H1 (cell line): ENCODE measurements at places on chromosomes 6 and 20.

DNA sequence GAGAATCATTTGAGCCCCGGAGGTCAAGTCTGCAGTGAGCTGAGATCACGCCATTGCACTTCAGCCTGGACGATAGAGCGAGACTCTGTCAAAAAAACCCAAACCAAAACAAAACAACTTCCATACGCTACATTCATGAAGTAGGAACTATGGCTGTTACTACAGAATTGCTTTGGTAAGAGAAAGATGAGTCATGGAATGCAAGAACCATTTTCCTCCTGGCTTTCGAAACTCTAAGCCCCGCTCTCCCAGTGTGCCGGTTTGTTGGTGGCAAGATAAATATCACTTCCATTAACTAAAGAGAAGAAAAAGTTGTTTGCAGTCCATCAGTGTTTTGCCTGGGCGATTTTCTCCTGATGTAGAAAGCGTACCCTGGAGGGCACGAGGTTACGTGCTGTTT lies 61.3 kb downstream of the ZDHHC14 start:
- DNase-seq = no peak

DNA sequence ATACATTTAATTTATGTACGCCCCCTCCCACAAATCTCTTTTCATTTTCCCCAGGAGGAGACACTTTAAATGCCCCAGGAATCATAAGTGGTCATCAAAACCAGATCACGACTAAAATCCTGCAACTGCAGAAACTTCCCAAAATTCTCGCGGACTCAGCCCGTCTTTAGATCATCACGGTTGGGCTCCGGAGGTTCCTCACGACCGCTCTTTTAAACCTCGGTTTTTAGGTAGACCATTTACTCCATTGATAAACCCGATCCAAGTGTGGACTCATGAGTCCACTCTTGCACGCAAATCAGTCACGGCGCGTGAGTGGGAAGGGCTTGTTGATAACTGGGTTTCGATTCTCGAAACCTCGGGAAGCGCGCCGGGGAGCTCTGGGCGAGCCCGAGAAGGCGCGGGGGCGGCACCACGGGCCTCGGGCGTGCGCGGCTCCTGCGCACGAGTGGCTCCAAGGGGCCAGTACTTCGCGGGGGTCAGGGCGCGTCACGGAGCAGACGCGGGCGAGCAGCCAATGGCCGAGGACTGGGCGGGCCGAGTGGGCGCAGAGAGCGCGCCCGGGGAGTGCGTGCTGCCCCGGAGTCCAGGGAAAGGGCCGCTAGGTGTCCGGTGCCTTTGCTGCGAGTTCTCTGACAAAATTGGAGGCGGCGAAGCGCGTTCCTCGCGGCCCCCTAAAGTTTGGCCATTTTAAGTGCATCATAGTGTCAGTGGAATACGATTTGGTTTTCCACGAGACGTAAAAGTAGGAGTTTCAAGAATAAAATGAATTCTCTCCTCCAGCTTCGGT lies 635 bp upstream of the TENT5A start:
- DNase-seq = peak; percentile 69

DNA sequence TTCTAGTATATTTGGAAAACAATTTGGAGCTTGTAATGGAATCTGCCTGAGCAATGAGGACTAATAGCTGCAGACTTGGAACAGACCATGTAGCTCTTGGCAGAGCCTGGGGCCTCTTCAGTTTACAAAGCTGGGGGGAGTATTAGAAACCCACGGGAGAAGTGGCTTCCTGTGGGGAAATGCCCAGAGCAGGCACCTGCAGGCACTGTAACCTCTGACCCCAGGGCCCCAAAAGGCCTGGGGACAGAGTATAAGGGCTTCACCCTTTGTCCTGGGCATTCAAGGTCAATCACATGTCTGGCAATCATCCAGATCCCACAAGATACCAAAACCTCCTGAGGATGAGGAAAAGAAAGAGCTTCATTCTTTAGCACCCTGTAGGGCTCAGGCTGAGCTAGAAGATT lies 19.4 kb downstream of the PKIG start:
- no peak for DNase-seq

DNA sequence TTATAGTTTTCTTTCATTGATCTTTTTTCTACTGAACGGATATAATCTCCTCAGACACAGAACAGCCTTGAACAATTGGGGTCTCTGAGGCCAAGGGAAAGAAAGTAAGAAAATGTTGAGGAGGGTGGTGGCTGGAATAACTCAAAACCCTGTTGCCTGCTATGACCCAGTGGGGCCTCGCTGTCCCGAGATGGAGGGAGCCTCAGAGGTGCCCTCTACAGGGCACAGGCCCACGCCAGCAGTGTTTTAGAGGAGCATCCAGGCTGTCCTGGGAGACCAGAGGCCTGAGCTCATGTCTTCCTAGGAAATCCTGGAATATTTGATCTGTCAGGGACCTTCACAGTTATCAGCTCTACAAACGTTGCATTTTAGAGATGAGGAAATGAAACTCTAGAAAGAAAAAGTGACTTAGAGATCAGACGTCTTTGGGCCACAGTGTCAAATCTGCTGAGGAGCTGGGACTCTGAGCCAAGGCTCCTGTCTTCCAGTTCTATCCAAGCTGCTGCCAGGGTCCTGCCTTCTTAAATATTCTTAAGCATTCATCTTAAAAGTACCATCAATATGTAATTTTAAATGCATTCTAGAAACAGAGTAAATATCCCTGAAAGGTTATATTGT lies 26.3 kb downstream of the ALDH5A1 start:
- DNase-seq = peak; percentile 70

DNA sequence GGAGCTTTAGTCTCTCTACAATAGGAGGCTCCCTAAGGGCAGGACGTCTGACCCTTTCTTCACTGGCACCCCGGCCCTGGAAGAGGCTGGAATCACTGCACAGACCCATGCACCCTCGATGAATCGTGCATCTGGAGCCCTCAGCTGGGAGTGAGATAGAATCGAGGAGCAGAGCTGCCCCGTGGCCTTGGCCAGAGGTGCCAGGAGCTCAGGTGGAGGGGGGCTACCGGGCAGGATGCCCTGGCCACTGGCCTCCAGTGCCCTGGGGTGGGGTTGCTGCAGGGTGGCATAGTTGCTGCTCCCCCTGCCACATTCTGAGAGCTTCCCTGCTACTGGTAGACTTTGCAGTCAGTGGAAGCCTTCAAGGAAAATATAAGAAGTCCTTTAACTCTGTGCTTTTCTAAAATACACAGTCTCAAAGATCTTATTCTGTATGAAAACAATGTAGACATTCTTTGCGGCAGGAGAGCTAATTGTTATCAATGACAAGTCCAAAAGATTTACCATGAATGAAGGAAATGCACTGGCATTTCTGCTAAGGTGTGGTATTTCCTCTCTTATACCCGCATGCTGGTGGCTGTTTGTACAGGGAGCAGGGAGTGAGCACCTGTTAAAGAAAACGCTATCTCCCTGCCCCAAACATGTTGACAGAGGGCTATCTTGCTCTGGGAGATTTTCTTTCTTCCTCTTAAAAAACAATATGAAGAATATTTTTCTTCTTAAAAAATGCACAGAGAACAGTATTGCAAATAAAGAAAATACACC lies 122.8 kb downstream of the C6orf118 start:
- DNase-seq = no peak

- no peak for DNase-seq
Observed at GRCh38 chr6:123529058-123529457, 107.7 kb downstream of the TRDN start.

DNA sequence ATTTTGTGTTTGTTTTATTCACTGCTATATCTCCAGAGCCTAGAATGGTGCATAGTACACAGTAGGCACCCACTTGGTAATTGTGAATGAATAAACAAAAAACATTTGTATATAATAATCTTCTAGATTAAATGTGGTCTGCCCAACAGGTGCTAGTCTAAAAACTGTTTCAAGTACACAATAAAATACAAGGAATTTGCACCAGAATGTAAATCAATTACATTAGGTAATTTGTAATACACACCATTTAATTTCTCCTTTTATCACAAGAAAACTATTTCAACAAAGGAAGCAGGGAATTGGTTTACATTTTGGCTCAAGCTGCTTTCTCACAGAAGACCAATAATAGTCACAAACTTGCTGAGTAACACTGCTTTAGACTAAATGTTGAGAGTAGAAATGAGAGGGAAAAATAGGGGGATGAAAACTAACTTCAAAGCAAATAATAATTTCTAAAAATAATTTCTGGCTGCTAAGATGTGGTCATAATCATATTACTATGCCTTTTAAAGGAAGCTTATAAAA lies 22.1 kb downstream of the RUNX2 start:
- no peak for DNase-seq

DNA sequence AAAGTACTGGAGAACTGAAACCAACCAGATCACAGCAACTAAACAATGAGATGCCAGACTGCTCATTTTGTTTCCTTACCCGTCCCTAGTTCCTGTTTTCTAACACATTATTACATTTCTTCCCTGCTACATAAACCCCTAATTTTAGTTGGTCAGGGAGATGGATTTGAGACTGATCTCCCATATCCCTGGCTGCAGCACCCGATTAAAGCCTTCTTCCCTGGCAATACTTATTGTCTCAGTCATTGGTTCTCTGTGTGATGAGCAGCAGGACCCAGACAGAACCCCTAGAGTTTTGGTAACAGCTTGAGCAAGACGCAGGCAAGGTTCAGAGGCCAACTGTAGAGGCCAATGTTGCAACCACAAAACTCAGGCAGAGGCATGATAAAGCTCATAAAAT lies 28.3 kb upstream of the HACE1 start:
- DNase-seq = no peak

DNA sequence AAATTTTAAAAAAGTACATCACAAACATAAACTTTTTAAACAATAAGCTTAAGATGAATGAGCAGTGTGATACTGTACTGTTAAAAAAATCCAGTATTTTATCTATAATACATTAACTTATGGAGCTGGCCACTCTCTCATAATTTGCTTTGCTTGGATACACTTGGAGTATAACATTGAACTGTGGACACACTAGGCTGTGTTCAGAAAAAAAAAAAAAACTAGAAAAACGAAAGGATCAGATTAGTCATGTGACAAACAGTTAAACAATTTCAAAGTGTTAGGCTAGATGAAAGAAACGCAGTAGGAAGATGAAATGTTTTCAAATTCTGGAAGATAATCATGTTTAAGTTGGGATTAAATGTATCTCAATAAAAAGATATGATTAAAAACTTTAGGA lies 220.0 kb downstream of the GRIK2 start:
- no peak for DNase-seq

- DNase-seq = peak; percentile 82
Observed at GRCh38 chr6:16128759-16129622, at the start of gene MYLIP. MYLIP (plus strand) TSS chr6:16129086; CDS start chr6:16129323, 237 bp downstream.

- no peak for DNase-seq
Observed at GRCh38 chr6:137206577-137206976, 12.6 kb downstream of the IFNGR1 start.

- no peak for DNase-seq
Observed at GRCh38 chr6:2134554-2134953, 110.9 kb downstream of the GMDS start.

GRCh38 chr6:138382498-138383265 lies 5.0 kb downstream of the SMIM28 start:
- DNase-seq = peak; percentile 60

DNA sequence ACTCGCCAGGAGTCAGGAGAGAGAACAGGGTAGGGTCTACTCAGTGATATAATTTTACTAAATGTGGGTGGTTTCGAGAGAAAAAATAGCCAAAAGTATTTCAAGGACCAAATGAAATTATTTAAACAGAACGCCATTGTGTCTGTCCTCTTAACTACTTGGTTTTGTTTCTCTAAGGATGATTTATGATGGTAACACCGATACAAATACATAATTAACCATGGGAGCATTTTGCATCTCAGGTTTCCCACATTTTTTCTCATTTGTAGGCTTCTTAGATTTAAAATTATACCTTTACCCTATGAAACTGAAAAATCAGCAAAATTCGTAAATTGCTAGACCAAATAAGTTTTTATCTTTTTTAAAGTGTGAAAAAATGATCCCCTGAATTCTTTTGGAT lies 188.2 kb downstream of the ZFP64 start:
- no peak for DNase-seq

- no peak for DNase-seq
Observed at GRCh38 chr20:11797156-11797555, 120.5 kb upstream of the BTBD3 start.

DNA sequence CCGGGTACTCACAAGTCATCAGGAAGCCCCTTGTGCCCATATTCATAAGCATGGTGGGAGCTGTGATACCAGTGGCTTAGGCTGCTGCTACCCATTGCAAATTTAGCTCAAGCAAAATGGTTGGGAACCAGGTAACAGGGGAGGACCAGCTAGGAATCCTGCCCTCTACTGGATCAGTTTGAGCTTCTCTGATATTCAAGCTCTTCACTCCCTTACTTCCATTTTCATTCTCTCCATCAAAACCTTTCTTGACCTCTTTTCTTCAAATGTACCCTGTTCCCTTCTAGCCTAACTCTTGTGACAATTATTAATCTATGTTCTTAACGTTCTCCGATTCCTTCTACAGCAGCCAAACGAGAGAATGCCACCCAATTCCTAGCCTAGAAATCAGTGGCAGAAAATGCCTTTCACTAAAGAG lies 9.7 kb downstream of the NOL7 start:
- no peak for DNase-seq

GRCh38 chr20:62811320-62811719 lies 5.5 kb upstream of the COL9A3 start:
- no peak for DNase-seq

GRCh38 chr20:62487561-62488354 lies 12.0 kb upstream of the GATA5 start:
- DNase-seq = no peak

GRCh38 chr6:83341765-83342164 lies 89.1 kb downstream of the ME1 start:
- no peak for DNase-seq

GRCh38 chr6:4778086-4778485 lies 1.9 kb downstream of the CDYL start:
- DNase-seq = no peak

- no peak for DNase-seq
Observed at GRCh38 chr6:30747902-30748769, 3.8 kb upstream of the IER3 start.

GRCh38 chr6:50846852-50847155 lies 28.1 kb downstream of the TFAP2B start:
- DNase-seq = no peak

DNA sequence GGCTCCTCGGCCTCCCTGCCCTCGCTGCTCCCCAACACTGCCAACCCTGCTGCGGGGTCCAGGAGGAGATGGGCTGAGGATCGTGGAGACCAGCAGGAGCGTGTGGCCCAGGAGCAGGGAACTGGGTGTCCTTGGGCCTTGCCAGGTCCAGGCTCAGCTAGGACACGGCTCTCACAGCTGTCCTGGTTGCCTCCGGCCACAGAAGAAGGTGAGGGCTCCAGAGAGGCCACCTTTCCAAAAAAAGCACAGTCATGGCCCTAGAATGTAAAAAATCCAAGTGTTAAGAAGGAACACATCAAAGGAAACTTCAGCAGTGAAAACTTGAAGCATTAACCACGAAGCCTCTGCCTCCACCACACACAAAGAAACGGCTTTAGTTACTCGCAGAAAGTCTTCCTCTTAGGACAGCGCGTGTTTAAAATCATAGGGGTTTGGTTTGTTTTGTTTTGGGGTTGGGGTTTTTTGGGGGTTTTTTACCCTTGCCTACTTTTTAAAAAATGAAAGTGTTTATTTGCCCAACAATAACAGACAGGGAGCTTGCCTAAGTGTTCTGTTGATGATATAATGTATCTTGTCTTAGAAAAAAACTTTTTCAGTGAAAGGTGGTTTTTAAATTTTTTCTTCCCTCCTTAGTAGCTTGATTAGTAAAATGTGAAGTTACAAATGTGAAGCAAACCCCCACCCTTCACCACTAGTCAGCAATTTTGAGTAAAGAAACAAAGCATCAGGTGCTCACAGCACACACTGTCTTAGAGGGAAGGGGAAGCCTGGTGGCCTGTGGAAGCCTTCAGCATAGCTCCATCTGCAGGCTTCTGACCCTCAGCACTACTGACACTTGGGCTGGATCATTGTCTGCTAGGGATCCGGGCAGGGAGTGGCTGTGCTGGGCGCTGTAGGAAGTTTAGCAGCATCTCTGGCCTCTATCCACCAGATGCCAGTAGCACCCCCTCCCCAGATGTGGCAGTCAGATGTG lies 60.0 kb downstream of the PTPN1 start:
- DNase-seq = no peak
